ENCODE measurements at places on chromosomes 5 and 9. TPM values are rescaled to one million over a fixed set of nuclear protein-coding genes. Genes with fewer than 3 reads are reported as not detected.

ENTREP1 gene
- 0.74 TPM for total RNA-seq

QRFP gene
- not detected for total RNA-seq

PIP5K1B gene
- not detected for total RNA-seq

SLC6A18 gene
- total RNA-seq: not detected

SLC22A5 gene
- total RNA-seq: 56.2 TPM

NPR3 gene
- 14.7 TPM for total RNA-seq

TPPP gene
- 6.6 TPM for total RNA-seq

PCDHGA3 gene
- total RNA-seq: 0.02 TPM

Data from A549 treated with AZD2906 at 1 μM for 4 hours (cell line).